ENCODE measurements at places on chromosomes 5 and 9.

DNA sequence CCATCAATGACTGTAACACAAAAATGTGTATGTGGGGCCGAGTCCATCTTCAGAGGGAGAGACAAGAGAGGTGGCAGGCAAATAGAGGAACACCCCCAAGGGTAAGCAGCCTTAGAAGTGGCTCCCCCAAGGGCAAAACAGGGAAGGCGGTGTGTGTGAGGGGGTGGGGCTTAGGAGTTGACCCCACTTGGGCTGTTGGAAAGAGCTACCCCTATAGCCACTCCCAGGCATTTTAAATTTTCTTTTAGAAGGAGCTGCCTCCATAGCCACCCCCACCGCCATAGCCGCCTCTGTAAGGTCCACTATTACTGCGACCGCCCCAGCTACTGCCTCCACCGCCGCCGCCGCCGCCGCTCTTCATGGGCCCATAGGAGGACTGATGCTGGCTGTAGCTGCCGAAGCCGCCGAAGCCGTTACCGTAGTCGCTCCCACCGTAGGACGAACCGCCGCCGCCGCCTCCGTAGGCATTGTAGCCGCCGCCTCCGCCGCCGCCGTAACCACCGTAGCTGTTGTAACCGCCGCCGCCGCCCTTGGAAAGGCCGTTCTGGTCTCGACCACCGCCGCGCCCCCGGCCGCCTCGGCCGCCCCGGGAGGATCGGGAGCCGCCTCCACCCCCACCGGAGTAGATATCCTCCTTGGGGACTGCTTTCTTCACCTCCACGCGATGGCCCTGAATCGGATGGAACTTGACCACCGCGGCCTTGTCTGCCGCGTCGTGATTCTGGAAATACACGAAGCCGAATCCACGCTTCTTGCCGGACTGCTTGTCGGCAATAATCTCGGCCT is 1.1 kb downstream of the HNRNPA0 start:
- DNase-seq: peak; percentile 52

- DNase-seq: peak; percentile 19
Measured at GRCh38 chr5:173029499-173029921, 26.6 kb upstream of the CREBRF start.

GRCh38 chr5:75088648-75089047 is 36.3 kb upstream of the GCNT4 start:
- no peak for DNase-seq

GRCh38 chr5:172421-172820 is 18.9 kb upstream of the LRRC14B start:
- no peak for DNase-seq

DNA sequence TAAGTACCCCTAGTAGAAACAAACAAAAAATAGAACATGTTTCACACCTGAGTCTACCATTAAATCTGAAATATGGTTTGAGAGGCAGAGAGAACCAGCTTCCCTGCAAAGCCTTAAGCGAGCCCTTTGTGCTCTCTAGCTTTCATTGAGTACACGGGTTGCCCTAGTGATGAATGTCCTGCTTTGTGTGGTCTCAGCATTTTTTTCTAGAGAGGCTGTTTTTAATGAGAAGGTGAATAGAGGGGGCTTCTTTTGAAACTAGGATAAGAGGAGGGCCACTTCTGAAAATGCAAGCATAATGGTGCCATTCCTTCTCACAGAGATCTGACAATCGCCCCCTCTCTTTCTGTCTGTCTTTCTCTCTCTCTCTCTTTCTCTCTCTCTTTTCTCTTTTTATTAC is 131.3 kb downstream of the MACIR start:
- DNase-seq: no peak
